NCI-H1048 (cell line): ENCODE measurements at places on chromosomes 1 and 21.
A peak's percentile ranks its signal among the peaks of the same experiment; 100 is the strongest.

GRCh38 chr1:220810179-220810653 is 23.5 kb downstream of the MTARC1 start:
- DNase-seq, result peak; percentile 68

DNA sequence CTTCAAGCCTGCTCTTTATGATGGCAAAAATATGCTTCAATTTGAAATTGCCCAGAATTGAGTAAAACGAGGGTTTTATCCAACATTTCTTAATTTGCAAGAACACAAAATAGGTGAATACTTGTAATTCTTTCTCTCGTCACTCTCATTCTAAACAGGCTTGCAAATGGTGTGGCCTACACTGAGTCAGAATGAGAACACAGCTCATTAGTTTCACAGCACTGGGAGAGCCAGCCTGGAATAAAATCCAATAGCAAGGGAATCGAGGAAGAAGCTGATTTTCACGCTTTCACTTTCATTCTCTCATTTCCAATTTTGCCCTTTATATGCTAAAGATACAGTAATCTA is 537.5 kb downstream of the LTN1 start:
- DNase-seq, result no peak

GRCh38 chr1:176643536-176643935 is 180.6 kb downstream of the PAPPA2 start:
- DNase-seq, result no peak

- no peak for DNase-seq
These were observed 16.9 kb downstream of the CTH start for GRCh38 chr1:70427976-70428375.

GRCh38 chr1:99634971-99635624 is 10.8 kb upstream of the PALMD start:
- DNase-seq, result no peak

- DNase-seq, result no peak
These were observed 60.9 kb upstream of the S1PR1 start for GRCh38 chr1:101175886-101176285.

GRCh38 chr21:27418346-27418745 is 451.5 kb upstream of the ADAMTS5 start:
- no peak for DNase-seq

- DNase-seq, result no peak
These were observed 180.5 kb downstream of the TGFB2 start for GRCh38 chr1:218525451-218526197.

- no peak for DNase-seq
These were observed 56.1 kb downstream of the HSF2BP start for GRCh38 chr21:43603233-43603626.

DNA sequence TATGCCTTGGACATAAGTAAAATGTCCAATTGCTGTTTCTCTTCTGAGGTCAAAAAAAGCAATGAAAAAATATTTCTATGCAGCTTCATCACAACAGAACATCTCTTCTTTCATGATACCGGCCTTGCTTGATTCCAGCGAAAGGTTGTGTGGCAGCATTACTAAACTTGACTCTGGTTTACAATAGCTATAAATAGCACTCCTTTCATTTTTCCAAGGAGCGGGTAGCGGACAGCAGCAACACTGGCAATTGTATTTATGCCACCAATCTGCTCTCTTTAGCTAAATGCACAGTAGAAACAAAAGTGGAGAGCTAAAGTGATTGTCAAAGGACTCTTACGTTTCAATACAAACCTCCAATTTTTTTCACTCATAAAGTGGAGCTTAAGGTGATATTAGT is 7.5 kb upstream of the DAB1 start:
- no peak for DNase-seq

GRCh38 chr1:116951200-116951935 is 41.7 kb downstream of the PTGFRN start:
- no peak for DNase-seq

GRCh38 chr1:10106756-10107475 is 74.2 kb downstream of the UBE4B start:
- no peak for DNase-seq

- no peak for DNase-seq
These were observed 160.4 kb downstream of the HLX start for GRCh38 chr1:221039616-221040015.

DNA sequence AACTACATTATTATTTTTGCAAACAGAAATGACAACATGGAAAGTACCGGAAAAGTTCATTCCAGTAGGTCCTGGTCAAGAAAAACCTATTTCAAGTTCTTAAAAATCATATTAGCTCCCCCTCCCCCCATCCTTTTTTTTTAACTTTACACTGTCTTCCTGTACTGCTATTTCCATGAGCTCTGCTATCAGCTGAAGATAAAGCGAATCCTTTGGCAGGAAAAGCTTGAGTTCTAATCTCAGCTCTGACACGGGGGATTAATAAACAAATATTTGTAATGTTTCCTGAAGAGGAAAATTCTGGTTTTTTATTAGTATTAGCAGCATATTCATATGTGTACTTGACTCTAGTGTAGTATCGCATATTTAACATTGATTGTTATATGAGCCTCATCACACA is 190.7 kb upstream of the ESRRG start:
- DNase-seq, result no peak

DNA sequence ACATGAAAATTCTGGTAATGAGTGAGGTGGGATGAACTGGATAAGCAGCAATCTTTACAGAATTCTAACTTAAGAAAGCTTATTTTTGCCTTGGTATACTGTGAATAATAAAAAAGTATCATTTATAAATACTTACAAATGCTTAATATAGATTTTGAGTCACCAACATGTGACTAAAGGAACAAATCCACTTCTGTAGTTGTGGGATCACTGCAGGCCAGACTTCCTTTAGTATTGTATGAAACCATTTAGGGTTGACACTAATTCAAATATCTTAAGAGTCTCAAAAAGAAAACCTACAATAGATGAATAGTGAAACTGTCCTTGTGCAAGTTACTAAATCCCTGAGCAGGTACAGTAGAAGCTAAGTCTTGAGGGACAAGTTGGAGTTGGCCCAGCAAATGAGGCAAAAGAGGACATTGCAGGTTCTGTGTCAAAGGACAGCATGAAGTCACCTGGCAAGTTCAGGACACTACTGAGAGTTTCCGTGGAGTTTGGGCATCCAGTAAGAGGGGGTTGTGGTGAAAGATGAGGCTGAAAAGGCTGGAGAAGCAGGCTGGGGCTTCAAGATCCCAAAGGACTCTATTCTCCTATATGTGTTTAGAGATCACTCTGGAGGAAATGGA is 5.9 kb upstream of the THEM4 start:
- no peak for DNase-seq

DNA sequence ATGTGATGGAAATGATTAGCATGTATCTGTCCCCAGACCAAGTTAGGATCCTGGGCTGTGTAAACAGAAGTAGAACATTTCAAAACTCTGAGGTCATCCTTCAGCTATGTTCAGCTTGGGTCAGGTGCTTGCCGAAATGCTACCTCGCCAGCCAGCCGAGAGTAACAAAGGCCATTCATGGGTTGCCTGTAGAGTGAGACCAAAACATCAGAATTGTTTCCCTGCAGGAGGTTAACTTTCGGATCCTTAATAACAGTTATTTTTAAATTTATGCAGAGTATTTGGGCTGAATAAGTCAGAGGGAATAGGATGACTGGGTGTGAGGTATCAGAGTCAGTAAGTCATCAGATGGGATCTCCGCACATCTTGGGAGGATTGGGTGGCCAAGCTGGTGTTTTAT is 35.6 kb downstream of the SMYD2 start:
- no peak for DNase-seq

DNA sequence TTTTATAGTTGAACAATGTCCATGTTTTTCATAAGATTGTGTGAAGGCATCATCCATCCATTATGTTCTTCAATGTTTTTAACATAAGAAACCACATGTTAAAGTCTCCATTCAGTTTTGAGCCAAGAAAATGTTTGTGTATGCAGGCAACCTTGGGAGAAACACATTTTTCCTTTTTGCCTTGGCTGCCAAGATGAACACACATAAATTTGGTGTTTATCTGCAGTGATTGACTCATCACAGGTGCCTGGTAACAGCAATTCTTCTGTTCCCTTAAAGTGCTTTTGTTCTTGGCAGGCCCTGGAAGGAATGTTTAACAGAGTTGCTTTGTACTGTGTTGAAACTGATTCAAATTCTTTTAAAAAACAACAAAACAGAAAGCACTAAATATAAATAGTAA is 709.9 kb upstream of the ADGRL4 start:
- no peak for DNase-seq

- no peak for DNase-seq
These were observed 447.8 kb downstream of the AMY1C start for GRCh38 chr1:104197516-104197915.

GRCh38 chr1:166920561-166921475 is 44.8 kb upstream of the TADA1 start:
- DNase-seq, result no peak

- no peak for DNase-seq
These were observed 19.5 kb upstream of the RNF223 start for GRCh38 chr1:1093610-1093943.

GRCh38 chr21:43744725-43745124 is 25.8 kb downstream of the PDXK start:
- no peak for DNase-seq

GRCh38 chr1:44808063-44808937 is at the start of gene BTBD19:
TSS of gene BTBD19 (plus strand) at chr1:44808523. CDS start at chr1:44808821, 298 bp downstream.
- DNase-seq, result no peak

DNA sequence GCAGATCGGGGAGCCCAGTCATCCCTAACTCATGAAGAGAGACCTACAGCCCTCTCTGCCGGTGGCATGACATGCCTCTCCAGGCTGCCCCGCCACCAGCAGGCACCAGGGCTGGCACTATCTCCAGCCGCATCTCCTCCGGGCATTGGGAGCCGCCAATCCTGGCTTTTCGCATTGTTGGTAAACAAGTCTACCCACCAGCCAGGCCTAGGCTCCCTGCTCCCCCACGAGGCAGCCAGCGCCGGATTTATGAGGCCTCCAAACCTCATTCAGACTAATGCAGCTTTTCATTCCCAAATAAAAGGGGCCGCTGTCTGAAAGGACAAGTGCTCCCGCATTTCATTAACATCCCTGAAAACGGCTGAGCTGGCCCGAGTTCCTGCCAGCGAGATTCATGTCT is 3.4 kb upstream of the GRIK3 start:
- no peak for DNase-seq

DNA sequence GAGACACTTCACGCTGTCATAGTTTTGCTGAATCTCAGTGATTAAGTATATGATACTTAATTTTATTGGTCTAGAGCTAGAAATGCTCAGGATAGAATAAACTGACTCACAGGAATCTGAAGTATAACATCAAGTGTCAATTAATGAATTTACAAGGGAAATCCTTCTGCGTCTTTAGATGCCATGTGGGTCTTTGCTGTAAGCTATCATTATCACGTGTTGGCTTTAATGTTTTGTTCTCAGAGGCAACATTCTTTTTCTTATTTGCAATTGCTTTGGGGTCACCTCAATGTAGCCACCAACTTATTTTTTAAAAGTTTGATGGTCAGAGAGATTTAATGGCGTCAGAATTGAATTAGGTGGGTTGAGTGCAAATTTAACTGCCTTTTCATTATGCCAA is 680.1 kb upstream of the PTBP2 start:
- no peak for DNase-seq

DNA sequence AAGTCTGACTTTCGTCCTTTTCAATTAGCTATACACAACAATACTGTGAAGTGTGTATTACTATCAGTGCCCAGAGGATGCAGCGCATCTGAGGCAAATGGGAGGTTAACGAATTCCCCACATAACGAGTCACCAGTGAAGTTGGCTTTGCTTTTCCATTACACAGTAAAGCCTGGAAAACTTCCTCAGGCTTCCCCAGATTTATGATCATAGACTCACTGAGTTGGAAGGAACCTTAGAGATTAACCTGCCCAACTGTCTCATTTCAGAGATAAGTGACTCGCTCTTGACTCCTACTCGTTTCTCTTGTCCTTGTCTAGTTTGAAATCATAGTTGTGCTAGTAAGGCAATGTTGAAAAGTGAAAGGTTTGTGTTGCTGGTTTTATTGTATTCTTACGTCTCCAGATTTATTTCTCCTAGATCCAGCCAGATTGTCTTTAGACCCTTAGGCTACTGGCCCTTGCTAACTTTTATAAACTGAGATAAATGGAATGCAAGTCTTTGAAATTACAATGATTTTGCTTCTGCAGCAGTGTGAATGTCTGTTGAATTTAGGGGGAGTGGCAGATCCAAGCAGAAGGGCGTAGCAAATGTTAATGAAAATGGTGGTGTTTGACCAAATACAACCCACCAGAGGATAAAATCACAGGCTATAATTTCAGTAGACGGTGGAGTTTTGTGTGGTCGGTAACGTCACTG is 17.3 kb downstream of the S1PR1 start:
- DNase-seq, result no peak

GRCh38 chr1:241548008-241548407 is 15.8 kb downstream of the KMO start:
- DNase-seq, result no peak

GRCh38 chr21:45589686-45590245 is 47.5 kb upstream of the SLC19A1 start:
- no peak for DNase-seq

DNA sequence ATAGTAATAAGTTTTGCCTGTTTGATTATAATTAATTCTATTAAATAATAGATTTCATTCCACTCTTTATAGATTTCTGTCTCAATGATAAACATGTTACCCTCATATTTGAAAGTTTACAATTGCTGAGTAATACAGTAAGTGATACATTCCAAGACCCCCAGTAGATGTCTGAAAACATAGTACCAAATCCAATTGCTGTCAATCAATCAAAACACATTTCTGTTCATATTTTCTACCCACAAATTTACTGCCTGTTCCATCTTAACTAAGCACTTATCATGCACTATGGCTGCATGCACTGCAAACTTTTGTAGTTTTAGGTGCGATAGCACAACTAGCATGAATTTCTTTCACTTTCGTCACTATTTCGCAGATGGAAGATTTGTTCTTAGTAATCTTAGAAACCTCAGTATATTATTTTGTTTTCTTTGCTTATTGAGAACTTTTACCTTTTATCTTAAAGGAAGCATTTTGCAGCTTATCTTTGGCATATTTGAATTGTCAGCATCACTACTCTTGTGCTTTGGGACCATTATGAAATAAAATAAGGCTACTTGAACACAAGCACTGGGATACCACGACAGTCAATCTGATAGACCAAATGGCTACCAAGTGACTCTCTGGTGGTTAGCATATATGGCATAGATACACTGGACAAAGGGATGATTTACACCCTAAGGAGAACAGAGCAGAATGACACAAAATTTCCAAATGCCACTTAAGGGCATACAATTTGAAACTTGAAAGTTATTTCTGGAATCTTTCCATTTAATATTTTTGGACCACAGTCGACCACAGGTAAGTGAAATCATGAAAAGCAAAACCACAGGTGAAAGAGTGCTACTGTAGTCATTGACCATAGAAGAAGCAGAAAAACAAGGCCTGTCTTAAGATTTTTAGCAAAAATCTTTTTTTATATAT is 67.6 kb downstream of the RGS13 start:
- DNase-seq, result no peak
